KBM-7 (cell line): ENCODE measurements at places on chromosomes 16 and 17.

DNA sequence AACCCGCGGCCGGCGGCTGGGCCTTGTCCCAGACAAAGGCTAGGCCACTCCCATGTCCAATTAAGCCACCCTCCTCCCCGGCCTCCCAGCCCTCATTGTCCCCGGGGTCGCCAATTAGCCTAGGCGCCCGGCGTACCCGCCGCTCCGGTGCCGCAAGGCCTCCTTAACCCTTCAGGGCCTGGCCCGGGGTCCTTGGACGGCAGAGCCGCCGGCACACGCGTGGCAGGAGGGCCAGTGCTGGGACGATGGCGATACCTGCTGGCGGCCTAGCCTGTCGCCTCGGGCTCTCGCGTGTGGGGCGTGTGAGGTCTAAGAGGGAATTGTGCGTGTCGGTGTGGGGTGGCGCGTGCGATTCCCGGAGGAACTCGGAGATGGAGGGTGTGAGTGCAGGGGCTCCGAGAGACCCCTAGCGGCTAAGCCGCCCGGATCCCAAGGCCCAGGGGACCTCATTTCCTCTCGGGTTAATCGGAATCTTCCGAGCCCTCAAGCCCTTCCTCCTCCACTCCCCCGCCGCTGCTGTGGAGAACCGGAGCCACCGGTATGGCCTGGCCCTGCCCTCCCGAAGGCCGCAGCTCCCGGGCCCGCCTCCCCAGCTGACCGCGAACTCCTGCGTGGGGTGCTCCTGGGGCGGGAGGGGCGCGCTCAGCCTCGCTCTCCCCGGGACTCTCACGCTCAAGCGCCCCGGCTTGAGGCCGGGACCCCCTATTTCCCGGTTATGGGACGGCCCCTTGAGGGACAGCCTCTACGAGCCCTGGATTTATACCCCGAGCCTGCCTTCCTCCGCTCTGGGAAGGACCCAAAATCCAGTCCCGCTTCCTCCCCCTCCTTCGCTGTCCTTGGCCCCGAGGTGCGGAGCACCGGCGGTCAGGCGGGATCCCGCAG is 11.9 kb downstream of the TBX2 start:
- no peak for DNase-seq

DNA sequence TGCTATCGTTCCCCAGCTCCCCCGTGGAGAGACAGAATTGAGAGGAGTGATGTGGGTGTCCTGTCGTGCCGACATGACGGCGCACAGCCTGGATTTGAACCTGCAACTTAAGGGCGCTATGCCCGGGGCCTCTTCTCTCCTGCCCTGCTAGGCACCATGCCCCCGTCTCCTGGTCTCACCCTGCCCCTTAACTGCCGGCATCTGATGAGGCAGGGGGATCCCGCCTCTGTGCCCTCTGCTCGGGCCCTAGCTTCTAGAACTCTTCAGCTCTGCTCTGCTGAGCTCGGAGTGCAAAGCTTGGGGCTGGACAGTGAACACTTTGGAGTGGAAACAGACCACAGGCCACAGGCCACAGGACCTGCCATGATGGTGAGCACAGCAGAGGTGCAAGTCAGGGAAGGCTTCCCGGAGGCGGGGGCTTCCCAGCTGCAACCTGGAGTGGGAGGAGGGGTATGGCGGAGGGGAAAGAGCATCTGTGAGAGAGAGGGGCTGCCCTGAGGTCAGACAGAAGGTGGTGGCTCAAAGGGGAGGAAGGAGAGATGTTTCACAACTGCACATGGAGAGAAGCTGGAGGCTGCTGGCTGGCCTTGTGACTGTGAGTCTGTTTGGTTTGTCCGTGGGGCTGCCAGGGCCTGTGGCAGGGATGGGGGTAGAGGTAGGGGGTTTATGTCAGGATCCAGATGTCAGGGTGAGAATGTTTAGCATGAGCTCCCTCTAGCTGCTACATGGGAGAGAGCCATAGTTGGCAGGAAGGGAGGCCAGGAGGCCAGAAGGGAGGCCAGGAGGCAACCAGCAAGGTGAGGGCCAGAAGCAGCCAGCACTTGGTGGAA is 107.8 kb downstream of the CRLF3 start:
- peak; percentile 47 for DNase-seq

DNA sequence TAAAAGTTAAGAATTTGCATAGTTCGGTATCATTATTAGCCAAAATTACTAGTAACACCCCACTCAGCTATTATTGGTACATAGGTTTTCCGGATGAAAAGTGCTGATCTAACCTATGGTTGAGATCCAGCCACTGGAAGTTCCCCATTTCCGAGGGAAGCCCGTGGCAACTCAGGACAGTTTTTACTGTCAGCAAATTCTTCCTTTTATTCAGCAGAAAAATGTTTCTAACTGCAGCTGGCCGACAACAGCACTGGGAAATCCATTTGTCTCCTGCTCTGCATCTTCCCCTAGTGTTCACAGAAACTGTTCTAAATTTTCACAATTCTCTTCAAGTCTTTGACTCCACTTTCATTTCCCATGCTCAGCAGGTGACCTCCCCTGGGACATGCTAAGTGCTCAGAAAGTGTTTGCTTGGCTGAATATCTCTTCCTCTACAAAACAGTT is 15.5 kb upstream of the MMD start:
- DNase-seq: peak; percentile 18

- peak; percentile 41 for DNase-seq
Observed at GRCh38 chr17:49850772-49851386, 3.0 kb upstream of the TAC4 start.

GRCh38 chr17:16027708-16028584 is 28.3 kb downstream of the TTC19 start:
- no peak for DNase-seq

- DNase-seq: no peak
Observed at GRCh38 chr16:4283939-4284338, 11.1 kb upstream of the TFAP4 start.

DNA sequence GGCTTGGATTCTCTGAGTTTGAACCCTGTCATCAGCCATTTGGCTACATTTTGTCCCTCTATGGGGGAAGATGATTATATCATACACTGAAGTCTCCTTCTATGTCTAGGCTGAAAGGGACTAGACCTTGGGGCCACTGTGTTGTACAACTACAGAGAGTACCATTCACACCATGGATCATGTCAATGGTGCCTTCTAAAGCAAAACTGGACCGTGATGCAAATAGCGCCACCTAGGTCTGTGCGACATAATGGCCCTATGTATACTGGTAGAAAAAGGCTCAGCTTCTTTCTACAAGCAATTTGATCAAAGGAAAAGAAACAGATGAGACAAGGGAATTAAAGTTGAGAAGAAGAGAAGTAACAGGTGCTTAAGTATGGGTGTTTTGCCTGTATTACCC is 100.7 kb downstream of the LYRM1 start:
- peak; percentile 30 for DNase-seq

GRCh38 chr16:76210157-76210556 is 67.0 kb upstream of the CNTNAP4 start:
- DNase-seq: no peak

DNA sequence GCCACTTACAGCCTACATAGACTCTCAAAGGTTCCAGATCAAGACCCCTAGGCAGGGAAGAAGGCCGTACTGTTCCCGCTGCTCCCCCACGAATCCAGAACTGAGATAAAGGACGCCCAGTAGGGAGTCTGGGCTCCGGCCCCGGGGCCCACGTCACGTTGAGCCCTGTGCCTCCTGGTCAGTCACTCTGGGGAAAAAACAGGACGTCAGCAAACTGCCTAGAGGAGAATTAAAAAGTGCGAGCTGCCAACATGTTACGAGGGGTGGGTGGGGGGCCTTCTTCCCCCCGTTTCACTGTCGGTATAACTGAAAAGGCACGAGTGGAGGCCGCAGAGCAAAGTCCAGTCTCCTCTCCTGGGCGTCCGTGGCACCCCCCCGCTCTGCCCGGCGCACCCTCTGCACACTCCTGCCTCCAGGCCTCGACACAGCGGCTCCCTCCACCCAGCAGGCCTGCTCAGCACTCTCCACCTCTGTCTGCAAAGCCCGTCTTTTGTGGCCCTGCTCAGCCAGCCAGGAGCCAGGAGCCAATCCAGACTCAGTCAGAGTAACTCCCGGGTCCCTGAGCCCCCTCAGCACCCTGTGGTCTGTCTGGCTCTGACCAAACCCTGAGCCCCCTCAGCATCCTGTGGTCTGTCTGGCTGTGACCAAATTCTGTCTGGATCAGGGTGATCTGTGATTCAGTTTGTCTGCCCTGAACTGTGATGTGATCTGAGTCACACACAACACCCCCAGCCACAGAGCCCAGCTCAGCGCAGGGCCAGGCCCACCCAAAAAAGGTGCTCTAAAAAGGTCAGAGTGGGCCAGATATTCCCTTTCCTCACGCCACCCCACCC is 6.2 kb downstream of the ITGAE start:
- no peak for DNase-seq

DNA sequence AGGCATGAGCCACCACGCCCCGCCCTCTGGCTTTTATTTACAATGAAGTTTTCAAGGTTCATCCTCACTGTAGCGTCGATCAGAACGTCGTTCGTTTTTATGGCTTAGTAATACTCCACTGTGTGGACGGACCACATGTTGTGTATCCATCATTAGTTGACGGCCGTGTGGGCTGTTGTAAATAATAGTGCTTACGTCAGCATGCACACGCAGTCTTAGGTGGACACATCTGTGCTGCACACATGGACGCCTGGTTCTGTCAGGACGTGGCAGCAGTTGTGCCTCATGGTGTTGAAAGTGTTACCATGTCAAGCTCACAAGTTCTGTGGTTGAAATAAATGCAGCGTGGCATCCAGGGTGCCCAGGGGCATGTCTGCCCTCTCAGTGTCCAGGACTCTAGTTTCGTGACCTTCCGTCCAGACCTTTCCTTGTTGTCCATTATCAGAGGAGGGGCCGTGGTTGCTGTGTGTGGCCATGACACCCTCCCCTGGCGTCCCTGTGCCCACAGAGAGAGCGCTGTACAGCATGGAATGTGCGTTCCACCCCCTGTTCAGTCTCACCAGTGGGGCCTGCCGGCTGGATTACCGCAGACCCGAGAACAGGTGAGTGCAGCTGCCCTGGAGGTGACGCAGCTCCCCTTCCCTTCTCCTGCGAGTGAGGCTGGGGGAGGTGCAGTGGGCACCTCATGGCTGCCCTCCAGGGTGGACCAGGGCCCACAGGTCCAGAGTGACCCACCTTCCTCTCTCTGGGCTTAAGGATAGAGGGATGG is 22.3 kb downstream of the TCF25 start:
- DNase-seq: no peak

DNA sequence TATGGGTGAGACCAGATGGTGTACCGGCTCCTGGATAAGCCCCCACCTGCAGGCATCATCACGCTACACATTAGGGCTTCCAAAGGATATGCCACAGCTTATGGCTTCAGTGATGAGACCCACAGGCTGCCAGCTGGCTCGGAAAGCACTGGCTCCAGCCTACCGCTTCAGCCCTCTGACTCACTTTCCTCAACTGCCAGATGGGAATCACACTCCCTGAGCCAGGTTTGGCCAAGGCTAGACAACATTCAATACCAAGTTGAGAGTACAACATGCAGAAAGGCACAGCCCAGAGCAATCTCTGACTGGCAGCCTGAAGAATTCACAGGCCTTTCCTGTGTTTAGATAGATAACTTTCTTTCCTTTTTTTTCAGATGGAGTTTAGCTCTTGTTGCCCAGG is 10.3 kb downstream of the CENPV start:
- no peak for DNase-seq

- DNase-seq: peak; percentile 45
Observed at GRCh38 chr17:31533546-31534155, 142.2 kb downstream of the RAB11FIP4 start.

DNA sequence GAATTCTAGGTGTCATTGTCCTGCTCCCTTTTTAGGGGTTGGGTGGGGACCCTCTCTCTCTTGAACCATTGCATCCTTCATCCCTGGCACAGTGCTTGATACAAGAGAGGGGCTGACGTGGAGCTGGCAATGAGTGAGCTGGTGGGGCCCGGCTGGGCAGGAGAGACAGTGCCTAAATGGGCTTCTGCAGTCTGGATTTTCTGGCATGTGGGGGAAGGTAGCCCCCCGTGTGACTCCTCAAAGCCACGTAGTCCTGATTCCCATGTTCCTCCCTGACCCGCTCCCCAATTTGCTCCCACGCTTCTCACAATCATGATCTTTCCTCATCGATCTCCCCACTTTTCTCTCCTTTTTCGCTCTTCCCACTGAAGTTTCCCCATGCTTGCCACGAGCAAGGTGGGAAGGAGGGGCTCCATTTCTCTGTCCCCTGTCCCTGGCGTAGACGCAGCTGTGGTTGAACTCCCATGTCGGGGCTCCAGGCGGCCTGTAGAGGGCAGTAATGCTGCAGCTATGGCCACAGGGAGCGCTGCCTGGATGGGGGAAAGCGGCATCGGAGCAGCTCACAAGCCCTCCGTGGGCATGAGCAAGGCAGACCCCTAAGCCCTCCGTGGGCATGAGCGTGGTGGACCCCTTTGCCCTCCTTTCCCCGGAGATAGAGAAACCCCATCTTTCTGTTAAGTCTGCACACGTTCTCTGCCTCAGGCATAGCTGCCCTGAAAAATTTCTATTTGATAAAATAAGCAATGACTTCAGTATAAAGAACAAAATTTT is 47.5 kb downstream of the HAPSTR1 start:
- DNase-seq: peak; percentile 68

DNA sequence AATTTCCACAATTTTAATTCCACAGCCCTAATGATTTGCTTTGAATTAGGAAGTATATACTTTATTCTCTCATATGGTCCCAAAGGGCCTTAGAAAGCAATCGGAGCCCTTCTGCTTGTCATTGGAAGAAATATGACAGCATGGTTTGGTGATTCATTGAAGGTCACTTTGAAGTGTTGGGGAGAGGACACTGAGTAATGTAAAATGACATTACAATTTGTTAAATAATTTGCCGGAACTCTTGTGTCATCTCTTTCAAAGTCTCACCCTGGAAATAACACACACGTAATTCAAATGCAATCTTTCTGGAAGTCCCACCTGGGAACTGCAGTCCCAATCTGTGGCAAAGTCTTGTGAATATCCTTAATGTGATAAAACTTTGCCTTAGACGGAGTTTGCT is 59.8 kb downstream of the BMERB1 start:
- DNase-seq: no peak

DNA sequence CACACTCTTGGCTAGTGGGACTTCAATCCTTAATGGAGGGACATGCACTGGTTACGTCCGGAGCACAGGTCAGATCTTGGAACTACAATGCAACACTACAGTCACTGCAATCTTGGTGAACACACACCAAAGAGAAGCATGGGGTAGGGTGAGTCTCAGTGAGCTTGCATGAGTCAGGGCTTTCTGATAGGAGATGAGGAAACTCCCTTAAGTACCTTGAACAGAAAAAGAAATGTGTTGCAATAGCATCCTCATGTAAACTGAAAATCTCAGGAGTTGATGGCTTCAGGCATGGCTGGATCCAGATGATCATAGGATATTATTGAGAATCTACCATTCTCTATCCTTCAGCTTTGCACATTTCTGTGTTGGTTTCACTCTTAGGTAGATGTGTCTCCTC is 54.1 kb downstream of the CES1 start:
- DNase-seq: no peak

GRCh38 chr16:84836234-84836647 is 16.5 kb downstream of the CRISPLD2 start:
- no peak for DNase-seq
